ENCODE measurements at places on chromosomes 11 and 22.

- no peak for DNase-seq
Measured at GRCh38 chr11:116294630-116295029, 478.2 kb downstream of the BUD13 start.

DNA sequence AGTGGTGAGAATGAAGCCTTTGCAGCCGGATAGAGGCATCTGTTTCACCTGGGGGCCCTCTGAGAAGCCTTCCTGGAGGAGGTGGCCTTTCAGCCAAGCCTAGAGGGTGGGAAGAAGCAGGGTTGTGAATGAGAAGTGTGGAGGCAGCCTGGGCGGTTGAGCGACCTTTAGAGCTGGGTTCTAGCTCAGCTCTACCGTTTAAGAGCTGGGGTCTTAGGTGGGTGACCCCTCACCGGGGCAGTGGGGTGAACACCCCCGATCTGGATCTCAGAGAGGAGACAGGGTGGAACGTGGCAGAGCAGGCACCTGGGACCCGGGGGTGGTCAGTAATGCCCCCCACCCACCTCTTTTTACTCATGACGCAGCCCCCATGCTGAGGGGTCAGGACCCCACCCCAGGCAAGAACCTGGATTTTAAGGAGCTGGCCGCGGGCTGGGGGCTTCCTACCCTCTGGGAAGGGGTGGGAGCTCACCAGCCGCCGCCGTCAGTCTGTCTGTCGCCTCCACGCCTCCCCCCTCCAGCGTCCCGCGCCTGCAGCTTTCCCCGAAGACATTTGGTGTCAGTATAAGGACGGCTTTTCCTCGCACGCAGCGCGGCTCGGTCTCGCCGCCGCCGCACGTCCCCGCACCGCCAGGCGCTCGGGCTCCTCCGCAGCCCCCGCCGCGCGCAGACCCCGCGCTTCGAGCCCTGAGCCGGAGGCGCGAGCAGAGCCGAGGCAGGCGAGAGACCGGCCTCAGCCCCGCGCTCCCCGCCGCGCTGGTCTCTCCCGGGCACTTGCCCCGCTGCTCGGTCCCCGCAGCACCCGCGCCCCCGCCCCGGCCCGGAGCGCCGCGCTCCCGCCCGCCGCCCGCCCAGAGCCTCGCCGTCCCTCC is 13.3 kb upstream of the CACNA1I start:
- no peak for DNase-seq

DNA sequence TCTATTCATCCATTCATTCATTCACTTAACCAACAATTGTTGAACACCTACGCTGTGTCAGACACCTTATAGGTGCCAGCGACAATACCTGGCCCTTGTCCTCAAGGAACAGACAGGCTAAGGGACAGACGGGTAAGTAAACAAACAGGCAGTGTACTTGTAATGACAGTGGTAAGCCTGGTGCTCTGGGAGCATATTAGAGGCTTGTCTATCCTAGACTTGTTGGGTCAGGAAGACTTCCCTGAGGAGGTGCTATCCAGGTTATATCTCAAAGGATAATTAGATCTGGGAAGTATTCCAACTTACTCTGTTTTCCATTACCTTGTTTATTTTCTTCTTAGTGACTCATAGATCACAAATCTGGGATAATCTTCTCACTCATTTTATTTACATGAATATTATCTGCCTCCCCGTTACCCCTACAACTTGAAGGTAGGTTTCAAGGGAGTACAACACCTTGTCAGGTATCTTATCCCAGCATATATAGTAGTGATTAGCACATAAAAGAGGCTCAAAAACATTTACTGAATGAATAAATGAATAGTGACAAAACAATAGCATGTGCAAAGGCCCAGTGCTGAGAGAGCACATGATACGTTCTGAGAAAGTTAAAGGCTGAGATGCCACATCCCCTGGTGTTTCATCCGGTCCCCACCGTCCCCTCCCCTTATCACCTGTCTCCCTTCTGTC is 75.3 kb upstream of the NCAM1 start:
- DNase-seq = no peak

DNA sequence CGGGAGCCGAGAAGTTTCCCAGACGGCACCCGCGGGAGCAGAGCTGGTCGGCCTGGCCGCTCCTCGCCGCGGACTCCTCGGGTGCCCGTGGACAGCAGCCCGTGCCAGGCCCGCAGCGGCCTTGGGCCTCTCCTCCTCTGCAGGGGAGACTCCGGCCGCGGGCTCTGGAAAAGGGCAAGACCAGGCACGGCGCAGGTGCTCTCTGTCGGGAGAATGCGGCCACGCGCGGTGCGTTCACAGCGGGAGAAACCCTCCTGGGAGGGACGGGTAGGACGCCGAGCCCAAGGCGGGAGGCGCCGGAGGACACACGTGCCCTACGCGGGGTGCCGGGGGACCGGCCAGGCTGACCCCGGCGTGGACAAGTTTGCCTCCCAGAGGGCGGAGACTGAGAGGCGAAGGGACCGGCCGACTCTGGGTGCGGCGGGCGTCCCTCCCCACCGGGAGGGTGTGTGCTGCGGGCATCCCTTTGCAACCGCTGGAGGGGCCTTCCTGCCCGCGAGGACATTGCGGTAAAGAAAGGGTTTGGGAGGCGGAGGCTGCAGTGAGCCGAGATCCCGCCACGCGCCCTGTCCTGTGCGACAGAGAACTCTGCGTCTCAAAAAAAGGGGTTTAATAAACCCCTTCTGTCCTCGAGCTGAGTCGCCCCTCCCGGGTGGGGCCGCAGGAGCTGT is 2.3 kb downstream of the IFITM1 start:
- no peak for DNase-seq

DNA sequence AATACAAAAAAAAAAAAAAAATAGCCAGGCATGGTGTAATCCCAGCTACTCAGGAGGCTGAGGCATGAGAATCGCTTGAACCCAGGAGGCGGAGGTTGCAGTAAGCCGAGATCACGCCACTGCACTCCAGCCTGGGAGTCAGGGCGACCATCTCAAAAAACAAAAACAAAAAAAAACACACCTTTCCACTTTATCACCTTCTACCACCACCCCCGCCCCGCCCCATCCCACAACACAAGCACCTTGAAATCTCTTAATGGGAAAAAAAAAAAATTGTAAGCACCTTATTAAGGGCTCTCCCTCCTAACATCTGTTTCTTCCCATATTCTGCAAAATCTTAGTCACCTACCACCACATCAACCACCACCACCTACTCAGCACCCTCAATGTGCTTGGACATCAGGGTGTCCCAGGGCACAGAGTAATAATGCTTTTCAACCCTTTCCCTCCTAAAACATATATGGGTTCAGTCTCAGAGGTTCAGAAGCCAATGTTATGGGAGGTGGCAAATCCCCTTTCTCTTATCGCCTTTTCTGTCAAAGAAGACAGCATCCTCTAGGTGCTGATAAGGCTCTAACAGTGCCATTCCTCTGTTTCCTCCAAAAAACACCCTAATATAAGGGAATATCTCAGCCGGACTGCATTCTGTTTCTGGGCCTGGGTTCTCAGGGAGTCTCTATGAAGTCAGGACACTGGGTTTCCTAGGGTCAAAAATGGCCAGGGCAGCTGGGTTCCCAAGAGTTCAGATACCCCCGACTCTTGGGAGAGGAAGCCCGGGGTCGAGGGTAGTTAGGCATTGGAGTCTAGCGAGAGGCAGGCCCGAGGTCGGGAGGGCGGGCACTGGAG is 718 bp downstream of the INTS5 start:
- no peak for DNase-seq

GRCh38 chr22:31753005-31753633 is 700 bp upstream of the DEPDC5 start:
- DNase-seq = peak; percentile 64

DNA sequence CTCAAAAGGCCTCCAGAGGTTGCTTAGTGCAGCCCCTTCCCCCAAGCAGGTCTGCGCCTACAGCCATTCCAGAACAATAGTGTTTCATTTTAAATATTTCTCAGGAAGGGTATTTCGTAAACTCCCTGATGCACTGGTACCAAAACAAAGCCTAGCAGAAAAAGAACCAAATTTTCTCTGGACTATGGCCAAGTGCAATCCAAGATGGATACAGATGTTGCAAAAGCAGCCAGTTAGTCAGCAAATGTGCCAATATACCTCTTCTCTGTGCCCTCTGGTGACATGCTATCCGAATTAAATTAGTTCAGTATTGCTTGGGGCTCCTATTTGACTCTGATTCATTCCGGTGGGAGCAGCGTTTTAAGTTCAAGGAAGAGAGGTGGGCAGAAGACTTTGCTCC is 247.8 kb downstream of the NTM start:
- no peak for DNase-seq

DNA sequence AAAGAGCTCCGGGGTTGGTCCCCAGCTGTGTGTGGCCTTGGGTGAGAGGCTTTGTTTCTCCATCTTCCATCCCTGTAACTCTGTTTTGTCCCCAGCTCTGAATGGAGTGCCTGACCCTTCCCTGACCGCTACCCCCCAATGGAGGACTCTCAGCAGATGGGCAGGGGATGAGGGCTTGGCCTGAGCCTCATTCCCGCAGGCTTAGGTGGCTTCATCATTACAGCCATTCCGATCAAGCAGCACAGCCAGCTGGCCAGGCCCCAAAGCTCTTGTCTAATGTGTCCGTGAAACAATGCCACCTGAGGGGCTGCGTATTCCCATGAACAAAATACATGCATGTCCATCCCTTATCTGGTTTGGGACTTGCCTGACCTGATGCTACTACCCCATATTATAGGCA is 3.9 kb upstream of the CDC42EP2 start:
- no peak for DNase-seq

GRCh38 chr11:45362636-45363035 is 76.5 kb upstream of the SYT13 start:
- DNase-seq = no peak

DNA sequence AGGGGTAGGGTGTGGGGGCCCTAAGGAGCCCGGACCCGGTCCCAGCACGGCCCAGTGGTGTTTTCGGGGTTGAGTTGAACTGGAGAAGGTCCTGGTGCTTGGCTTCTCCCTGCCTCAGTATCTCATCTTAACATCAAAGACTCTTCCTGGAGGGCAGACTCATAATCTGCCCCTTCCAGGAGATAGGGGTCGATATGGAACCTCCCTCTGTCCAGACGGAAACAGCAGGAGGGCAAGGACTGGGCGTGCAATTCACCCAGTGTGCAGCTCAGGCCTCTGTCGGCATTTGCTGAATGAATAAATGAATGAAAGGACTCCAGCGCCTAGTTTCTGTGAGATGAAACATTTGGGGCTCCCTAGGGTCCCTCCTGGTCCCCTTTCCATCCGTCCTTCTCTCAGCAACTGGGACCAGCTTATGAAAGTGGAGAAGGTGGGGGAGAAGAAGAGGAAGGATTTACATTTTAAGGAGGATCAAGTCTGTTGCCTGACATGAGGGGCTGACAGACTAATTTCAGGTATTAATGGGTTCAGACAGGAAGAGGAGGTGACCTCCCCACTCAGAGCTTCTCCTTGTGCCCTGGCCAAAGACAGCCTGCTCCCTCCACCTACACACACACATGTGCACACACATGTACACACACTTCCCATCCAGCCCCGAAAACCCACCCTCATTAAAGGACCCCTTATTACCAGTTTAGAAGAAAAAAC is 1.1 kb upstream of the SHISA8 start:
- no peak for DNase-seq

DNA sequence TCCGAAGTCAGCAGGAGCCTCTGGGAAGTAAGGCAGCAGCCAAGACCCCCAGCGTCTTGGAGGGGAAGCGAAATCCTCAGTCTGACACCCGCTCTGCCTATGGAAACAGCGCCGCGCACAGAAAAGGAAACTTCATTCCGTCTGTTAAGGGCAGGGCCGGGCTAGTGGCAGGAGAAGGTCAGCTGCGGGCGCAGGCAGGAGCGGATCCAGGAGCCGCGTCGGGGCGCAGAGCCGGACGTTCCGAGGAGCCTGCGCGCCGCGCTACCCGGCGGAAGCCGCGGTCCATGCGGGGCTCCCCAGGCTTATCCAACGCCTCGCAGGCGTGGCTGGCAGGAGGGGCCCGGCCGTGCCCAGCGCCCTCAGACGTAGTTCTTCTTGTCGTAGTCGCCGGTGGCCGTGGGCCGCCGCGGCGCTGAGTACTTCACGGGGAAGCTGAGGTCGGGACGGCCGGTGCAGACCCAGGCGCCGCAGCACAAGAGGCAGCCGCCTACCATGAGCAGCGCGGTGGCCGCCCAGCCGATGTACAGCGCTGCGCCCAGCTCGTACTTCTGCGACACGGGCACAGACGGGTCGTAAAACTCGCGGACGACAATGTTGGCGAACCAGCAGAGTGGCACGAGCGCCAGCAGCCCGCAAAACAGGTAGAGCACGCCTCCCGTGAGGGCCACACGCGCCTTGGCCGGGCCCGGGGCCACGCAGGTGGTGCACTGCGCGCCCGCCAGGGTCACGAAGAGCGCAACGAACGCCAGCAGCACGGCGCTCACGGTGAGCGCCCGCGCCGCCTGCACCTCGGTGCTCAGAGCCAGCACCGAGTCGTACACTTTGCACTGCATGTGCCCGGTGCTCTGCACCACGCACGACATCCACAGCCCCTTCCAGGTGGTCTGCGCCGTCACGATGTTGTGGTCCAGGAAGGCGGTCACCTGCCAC is 705 bp downstream of the CLDN5 start:
- DNase-seq = no peak

DNA sequence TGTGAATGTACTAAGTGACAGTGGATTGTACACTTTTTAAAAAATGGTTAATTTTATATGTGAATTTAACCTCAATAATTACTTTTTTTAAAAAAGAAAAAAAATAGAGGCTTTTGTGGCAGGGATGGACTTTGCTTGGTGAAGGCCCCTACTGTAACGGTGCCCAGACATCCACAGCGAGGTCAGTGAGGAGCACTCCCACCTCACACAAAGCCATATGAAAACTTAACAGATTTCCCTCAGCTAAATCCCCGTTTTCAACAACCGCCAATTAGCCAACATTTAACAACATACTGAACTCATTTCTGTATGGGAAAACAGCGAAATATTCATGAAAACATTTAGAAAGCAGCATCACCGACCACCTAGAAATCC is 642 bp upstream of the C11orf58 start:
- no peak for DNase-seq

DNA sequence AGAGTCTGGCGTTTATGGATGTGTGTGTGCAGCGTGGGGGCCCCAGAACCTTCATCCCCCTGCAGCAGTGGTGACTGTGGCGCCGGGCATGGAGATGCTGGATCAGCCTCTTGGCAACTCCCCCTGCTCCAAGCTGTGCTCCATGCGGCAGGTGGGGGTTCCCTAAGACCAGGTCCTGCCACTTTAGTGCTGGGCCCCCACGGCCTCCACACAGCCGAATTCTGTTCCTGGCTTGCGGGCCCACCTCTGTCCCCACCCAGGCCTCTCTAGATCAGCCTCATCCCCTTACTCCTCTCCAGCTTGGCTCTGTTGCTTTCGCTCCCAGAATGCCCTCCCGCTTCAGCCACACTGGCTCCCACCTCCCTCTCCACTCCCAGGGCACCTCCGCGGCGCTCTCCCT is 59.6 kb downstream of the TRMU start:
- DNase-seq = no peak

DNA sequence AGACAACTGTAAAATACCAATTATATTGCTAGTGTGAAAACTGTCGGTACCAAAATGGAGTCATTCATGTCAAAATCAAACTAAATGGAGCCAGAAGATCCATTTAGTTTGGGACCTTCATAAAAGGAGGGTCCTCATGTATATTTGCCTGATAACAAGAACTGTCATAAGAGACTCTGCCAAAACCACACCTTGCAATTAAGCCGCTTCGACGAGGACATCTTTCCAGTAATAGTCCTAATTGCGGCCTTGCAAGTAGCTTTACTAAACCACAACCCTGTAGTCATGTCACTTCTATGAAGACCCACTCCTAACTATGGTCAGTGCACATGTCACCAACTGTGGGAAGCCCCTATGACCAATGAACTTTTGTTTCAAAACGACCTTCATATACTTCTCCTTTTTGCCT is 9.4 kb downstream of the UBQLN3 start:
- DNase-seq = no peak

Measured in esophagus squamous epithelium (tissue), 5 donors.